ENCODE measurements at places on chromosomes 5 and 9. TPM values are rescaled to one million over a fixed set of nuclear protein-coding genes. Genes with fewer than 3 reads are reported as not detected.
A peak's percentile ranks its signal among the peaks of the same experiment; 100 is the strongest.

LEAP2 gene
- 1.6 TPM for total RNA-seq

SLC24A2 gene
- total RNA-seq, result not detected

LVRN gene
- total RNA-seq, result 3.1 TPM

FXN gene
- total RNA-seq, result 30.6 TPM

C5orf34 gene
- 3.7 TPM for total RNA-seq

KCNN2 gene
- 62.7 TPM for total RNA-seq

FCN2 gene
- total RNA-seq, result 24.8 TPM

DNAH5 gene
- total RNA-seq, result 0.32 TPM

SLC34A1 gene
- total RNA-seq, result not detected

GPR151 gene
- total RNA-seq, result not detected

SHOC1 gene
- 0.11 TPM for total RNA-seq

DIRAS2 gene
- total RNA-seq, result not detected

SLCO4C1 gene
- 0.46 TPM for total RNA-seq

OGN gene
- total RNA-seq, result 14.5 TPM

IFNK gene
- not detected for total RNA-seq

TMEFF1 gene
- total RNA-seq, result 1.8 TPM

ZMAT2 gene
- 24.6 TPM for total RNA-seq

IL5 gene
- not detected for total RNA-seq

- DNase-seq, result no peak
These were observed 49.1 kb upstream of the SUB1 start for GRCh38 chr5:32536246-32536645.

- no peak for DNase-seq
These were observed 89.6 kb upstream of the BNC2 start for GRCh38 chr9:16960084-16960483.

DNA sequence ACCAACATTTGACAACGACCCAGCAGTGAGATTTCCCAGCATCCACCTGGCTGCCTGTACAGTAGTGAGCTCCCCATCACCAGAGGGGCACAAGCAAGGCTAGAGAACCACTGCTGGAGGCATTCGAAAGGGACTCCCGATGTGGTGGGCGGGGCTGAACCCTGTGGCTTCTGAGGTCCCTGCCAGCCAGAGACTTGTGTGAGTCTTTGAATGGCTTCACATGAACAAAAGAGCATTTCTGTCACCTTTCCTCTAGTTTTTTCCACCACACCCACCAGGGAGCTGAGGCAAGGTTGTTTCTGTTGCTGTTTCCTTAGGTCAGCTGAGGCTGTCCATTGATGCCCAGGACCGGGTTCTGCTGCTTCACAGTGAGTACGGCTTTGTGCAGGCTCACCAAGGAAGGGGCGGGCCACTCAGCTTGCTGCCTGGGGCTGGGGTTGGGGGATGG, 15.7 kb downstream of the RGS3 start:
- DNase-seq, result no peak

DNA sequence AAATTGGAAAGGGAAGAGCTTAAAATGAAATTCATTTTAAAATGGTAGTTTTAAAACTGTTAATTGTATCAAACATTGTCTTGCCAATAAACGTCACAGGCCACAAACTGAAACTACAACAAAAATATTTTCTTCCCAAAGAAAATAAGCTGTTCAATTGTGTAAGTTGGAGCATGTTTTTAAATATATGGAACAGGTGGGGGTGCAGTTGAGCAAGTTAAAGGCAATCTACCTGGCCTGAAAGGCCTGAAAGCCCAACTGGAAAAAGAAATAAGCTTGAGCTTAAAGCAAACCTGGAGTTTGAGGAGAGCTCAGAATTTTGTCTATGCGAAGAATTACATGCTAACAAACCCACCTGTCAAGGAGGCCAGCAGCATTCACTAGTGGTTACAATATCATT, 439.5 kb downstream of the ACTL7B start:
- DNase-seq, result no peak

DNA sequence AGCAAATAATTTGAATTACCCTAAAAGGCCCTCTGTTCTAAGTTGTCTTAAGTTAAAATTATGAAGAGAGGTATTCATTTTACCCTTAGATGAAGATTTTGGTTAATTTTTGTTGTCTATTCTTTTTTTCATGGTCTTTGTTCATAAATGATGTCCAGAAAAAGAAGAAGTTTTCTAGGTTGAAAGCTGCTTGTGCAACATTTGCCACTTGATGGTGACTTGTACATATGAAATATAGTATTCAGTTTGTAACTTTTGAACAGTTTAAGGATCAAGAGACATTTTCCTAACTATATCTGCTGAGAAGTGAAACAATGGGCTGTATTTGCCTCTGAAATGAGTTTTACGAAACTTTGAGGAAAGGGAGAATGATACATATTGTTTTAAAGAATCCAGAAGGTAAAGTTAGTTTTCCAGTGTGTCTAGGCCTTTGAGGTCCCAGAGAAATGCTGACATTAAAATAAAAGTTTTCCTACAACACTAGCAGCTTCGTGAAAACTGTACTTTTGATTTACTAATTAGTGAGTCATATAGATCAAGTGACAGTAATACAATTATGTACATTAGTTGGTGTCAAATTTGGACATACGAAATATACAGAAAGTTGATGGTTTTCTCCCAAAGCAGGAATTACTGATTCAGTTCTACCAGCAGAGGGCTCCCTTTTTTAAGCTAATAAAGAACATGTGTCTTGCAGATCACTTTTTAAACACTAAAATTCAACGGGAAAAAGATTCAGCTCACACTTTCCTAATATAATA, 70.5 kb downstream of the PIK3R1 start:
- no peak for DNase-seq

GRCh38 chr5:3511519-3511918, 84.1 kb upstream of the IRX1 start:
- DNase-seq, result no peak

GRCh38 chr5:82827651-82828050, 249.5 kb downstream of the TMEM167A start:
- no peak for DNase-seq

GRCh38 chr9:125881042-125881441, 133.9 kb downstream of the PBX3 start:
- DNase-seq, result no peak

DNA sequence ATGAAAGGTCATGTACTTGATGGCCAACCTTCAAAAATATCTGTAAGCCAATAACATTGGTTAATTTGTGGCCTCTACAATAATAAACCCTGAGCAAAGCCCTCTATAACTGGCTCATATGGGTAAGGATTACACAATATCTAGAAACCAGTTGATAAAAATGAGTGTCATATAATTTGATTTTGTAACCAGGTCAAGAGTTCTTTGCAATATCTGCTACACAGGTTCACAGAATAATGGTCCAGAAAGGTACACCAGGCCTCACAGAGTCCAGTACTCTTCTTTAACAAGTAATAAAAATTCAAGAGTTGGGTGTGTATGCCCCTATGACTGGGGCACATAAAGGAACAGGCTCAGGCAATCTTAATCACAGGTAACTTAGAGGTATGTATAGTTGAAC, 95.3 kb downstream of the AUH start:
- DNase-seq, result no peak

DNA sequence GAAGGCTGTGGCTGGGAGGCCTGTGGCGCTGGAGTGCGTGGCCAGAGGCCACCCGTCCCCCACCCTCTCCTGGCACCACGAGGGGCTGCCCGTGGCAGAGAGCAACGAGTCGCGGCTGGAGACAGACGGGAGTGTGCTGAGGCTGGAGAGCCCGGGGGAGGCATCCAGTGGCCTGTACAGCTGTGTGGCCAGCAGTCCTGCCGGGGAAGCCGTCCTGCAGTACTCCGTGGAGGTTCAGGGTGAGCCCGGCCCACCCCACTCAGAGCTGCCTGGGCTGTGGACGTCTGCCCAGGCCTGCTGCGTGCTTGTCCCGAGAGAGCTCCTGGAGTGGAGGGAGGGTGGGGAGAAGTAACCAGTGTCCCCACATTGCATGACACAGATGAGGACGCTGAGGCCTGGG, 89.2 kb downstream of the HMCN2 start:
- DNase-seq, result no peak

GRCh38 chr5:79168031-79168430, 56.4 kb downstream of the BHMT start:
- DNase-seq, result no peak

GRCh38 chr5:51895834-51896233, 512.6 kb downstream of the ISL1 start:
- no peak for DNase-seq

DNA sequence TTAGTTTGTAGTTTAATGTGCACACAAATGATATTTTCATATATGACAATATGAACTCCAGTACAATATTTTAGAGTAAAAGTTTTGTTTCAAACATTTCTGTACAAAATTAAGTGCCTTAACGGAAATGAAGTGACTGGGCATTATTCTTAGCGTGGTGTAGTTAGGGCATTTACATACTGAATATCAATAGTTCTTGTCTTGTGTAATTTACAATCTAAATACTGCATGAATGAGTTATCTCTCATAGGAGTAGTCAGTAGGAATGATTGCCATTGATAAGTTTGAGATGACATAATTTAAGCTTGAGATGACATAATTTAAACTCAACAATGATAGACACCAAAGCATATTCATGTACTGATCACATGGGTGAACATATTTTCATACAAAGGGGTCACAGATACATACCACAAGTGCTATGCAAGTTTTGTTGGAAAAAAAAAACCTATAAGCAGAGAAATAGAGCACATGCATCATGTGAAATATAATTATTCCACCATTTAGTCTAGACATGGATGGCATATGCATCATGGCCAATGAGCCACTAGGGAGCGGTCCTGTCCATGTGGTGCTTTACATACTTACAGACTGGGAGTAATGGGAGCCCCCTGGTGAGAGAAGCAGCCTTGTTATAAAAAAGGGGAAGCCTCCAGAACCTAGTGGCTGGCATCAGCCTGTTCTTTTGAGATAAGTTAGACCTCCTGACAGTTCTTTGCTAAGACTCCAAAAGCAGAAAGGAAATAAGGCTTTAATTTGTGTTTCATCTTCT, 1523.9 kb downstream of the MAT2B start:
- DNase-seq, result no peak

DNA sequence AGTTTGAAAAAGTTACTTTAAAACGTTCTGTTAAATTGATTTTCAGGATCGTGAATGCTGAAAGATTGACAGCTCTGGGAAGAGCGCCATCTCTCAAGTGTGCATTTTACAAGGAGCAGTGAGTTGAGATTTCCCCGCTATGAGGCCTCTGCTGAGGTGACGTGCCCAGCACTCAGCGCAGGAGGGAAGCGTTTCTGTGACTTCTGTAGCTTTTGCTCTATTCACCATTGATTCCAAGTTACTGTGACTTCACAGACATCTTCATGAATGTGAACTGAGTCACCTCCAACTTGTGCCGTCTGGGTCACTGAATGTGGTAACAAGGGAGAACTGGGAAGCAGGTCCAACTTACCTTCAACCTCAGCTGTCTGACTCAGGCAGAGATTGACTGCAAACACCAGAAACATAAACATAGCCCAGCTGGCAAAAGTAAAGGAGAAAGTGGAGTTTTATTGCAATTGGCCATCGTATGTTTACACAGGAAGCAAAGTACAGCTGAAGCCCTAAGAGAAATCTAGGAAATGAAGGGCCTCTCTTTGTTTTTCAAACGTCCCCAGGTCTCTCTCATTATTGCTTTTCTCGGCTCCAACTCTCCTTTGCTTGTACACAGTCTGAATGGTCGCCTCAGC, 428.8 kb upstream of the CLINT1 start:
- no peak for DNase-seq

- no peak for DNase-seq
These were observed 22.3 kb downstream of the TTF1 start for GRCh38 chr9:132384376-132384775.

- no peak for DNase-seq
These were observed 325.6 kb downstream of the TRPM3 start for GRCh38 chr9:70795841-70796240.

DNA sequence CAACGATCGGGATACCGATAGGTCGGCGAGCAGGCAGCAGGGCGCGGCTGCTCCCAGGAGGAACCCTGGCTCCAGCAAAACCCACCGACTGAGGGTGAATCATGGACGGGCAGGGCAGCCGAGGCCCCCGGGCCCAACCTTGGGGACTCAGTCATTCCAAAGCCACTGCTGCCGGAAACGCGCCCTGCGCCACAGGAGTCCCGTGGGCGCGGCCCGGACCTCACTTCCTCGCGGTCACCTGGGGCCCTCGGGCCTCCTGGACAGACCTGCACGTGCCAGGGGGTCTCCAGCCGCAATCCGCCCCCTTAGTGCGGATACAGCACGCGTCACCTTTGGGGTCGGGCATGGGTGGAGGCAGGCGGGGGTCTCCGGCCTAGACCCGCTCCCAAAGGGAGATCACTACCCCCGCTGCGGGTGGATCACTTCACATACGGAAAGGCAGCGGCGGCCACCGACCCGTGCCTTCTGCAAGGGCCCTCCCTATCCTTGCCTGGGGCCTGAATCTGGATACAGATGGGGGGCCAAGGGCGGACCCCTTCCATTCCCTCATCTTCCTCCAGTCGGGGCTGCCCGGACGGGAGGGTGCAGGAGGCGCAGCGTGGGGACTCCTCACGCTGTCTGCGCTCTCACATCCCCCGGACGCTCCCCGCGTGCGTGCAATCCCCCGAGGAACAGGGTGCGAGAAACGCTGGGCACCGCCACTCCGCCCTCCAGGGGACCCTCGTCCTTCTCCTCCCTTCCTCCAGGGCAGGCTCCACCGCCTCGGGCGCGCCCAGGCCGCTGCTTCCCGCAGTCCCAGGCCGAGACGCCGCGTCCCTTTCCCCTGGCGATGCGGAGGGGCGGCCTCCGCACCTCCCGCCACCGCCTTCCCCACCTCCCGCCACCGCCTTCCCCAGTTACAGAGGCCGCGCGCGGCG, 586 bp downstream of the TXN start:
- peak; percentile 72 for DNase-seq

GRCh38 chr9:13035822-13036221, 243.7 kb downstream of the MPDZ start:
- no peak for DNase-seq

GRCh38 chr5:101605700-101606099, 690.4 kb downstream of the SLCO4C1 start:
- DNase-seq, result no peak

GRCh38 chr9:114250235-114250568, 72.7 kb upstream of the ORM1 start:
- no peak for DNase-seq

- DNase-seq, result no peak
These were observed 166.3 kb downstream of the C5orf15 start for GRCh38 chr5:133801955-133802751.

GRCh38 chr9:113139225-113139829, 11.5 kb upstream of the SLC31A2 start:
- no peak for DNase-seq

DNA sequence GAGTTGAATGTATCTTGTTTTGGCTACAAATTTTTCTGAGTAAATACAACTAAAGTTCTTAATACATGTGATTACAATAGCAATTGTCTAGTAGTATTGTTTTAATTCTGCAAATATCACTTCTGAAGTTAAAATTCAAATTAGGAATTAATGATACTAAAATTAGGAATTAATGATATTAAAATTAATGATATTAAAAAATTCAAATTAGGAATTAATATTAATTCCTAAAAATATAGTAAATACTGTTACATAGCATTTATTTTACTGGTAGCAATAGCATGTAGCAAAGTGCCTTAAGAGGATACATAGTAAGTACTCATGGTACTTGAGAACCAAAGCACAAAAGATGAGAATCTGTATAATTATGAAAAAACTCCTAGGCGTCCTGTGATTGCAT, 136.2 kb downstream of the DMXL1 start:
- no peak for DNase-seq

Measured in adrenal gland (tissue), 19 donors.